ENCODE measurements at places on chromosomes 12 and 14.

DNA sequence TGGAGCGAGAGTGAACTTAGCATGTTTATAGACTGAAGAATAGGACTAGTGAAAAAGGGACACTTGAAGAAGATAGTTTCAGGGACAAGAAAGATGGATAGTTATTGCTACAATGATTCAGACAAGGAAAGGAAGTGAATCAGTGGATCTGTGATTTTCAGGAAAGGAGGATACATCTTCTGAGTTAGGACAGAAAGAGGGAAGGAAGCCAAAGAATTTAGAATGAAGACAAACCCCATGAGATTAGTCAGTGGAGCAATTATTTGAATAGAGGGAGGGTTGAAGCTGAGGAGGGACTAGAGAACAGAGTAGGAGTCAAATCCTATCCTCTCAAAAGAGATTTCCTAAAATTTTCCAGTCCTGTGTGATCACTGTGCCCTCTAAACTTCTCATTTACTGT, 282.7 kb downstream of the AKAP6 start:
- DNase-seq, result no peak

GRCh38 chr14:31842899-31843298, 234.2 kb upstream of the ARHGAP5 start:
- DNase-seq, result no peak

- DNase-seq, result no peak
Observed at GRCh38 chr12:117328556-117329100, 32.8 kb downstream of the NOS1 start.

GRCh38 chr12:726281-727140, 25.9 kb upstream of the WNK1 start:
- DNase-seq, result no peak

DNA sequence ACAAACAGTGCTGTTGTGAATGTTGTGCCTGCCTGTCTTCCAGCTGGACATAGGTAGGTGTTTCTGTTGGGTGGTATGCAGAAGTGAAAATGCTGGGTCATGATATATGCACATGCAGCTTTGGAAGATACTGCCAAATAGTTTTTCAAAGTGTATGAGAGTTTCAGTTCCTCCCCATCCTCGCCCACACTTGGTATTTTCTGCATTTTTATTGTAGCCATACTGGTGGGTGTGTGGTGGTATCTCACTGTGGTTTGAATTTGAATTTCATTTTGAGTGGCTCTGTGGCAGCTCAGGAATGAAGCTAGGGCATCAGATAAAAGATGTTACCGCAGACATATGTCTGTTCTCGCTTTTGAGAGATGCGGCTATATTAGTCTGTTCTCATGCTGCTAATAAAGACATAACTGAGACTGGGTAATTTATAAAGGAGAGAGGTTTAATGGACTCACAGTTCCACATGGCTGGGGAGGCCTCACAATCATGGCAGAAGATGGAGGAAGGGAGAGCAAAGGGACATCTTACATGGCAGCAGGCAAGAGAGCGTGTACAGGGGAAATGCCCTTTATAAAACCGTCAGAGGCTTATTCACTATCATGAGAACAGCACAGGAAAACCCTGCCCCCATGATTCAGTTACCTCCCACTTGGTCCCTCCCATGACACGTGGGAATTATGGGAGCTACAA, 183.1 kb downstream of the CAND1 start:
- DNase-seq, result no peak

GRCh38 chr14:22471545-22472121, 117.4 kb downstream of the DAD1 start:
- DNase-seq, result peak; percentile 46

- DNase-seq, result no peak
Observed at GRCh38 chr14:31947680-31948595, 129.2 kb upstream of the ARHGAP5 start.
